ENCODE measurements at places on chromosomes 2 and 18.

DNA sequence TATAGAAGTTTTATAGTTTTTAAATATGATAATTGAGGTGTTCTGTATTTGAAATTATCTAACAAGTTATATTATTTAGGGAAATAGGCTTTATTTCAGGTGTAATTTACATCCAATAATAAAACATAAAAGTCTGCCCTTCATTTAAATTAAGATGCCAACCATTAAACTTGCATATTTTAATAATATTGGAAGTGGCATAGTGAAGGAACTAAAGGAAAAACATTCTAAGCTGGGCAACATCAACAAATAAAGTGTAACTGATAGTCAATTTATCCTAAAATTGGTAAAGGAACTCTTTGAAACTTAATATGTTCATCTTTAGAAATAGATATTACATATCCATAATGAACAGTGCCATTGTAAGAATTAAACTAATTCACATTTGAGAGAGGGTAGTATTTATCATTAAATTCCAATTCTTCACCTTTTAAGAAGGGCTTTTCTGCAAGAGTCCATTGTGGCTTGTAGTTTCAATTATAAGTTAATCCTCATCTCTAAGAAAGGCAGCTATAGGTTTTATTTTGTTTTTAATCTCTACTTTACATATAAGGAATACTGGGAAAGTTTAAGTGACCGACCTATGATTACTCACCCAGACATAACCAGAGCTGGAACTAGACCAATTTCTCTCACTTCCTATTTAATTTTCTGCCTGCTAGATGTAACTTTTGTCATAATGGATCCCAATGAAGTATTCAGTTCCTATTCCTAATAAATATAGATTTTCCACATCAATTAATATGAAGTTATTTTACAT lies 401.6 kb downstream of the XIRP2 start:
- no peak for DNase-seq

GRCh38 chr18:39802648-39803229 lies 2152.3 kb upstream of the PIK3C3 start:
- DNase-seq, result no peak

DNA sequence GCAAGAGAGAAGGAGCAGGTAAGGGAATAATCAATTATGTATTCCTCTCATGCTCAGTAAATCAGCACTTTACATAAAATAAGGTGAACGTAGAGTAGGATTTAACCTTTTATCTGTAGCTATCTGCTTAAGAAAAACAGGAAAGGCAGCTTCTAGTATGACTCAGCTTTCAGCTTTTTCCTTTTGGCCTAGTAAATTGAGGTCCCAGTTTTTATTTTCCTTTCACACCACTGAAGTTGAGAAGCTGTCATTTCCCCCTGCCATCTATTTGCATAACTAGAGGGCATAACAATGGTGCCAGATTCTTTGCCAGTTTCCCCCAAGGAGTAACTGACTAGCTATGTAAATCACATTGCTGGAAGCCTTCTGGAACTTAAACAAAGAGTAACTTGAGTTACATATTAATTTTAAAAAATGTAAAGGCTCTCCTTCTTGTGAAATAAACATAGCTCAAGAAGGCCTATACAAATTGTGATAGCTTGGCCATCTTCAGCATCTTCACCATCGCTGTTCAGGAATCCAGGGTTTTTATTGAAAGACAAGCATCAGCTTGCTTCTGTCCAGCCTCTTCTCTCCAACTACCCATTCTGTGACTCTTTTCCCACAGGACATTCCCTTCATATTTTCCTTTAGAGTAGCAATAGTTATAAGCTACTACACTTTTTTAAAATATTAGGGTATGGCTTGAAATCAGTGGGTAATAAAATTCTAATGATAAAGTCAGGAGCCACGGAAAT lies 97.0 kb downstream of the KYNU start:
- DNase-seq, result no peak

DNA sequence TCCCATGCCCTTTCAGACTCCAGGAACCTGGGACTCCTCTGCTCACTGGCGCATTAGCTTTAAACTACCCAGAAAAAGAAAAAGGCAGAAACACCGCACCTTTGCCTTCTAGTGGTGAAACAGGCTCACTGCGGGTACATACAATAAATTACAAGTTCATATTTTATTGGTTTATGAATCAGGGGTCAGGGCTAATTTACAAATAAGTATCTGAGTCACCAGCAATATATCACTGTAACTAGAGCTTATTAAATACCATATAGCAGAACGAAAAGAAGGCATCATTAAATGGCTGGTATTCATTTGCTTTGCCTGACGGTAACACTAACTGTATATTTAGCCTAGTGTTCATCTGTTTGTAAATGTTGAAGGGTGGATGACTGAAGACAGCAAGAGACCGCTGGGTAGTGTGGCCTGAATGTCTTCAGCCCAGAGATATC lies 26.9 kb upstream of the DTNB start:
- DNase-seq, result no peak

- no peak for DNase-seq
Measured at GRCh38 chr2:128710242-128710641, 391.6 kb upstream of the HS6ST1 start.

- DNase-seq, result no peak
Measured at GRCh38 chr18:8450898-8451665, 158.2 kb upstream of the RAB12 start.

DNA sequence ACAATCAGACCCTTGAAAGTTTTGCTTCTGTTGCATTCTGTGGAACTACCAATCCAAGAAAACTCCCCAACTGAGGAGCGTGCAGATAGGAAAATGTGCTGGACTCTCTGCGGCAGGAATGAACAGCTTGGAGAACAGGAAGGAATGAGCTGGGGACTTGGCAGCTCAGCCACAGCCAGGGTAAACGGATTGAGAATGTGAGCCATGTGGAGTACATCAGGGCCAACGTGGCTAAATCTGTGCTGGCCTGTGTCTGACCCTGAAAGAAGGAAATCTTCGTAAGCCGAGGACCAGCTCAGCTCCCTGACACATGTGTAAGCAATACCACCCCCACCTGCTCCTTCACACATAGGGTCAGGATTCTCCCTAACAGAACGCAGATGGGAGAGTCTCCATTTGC lies 1023.7 kb downstream of the BCL11A start:
- no peak for DNase-seq

- no peak for DNase-seq
Measured at GRCh38 chr2:2683606-2684224, 352.6 kb upstream of the MYT1L start.

DNA sequence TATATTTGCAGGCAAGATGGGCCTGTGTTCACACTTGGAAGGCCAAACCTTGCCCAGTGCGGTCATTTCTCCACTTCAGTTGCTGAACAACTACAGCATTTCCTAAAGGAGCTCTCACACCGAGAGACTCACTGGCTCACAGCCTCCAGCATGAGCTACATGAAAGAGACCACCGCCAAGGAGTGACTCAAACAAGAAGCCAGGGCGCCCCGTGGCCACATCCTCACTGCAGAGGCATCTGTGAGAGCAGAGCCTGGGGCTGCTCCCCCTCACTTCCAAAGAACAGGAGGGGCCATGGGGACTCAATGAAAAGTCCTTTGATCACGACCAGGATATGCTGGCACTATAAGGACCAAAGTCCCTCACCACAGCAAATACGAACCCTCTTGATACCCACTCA lies 50.0 kb downstream of the TMEM163 start:
- no peak for DNase-seq

DNA sequence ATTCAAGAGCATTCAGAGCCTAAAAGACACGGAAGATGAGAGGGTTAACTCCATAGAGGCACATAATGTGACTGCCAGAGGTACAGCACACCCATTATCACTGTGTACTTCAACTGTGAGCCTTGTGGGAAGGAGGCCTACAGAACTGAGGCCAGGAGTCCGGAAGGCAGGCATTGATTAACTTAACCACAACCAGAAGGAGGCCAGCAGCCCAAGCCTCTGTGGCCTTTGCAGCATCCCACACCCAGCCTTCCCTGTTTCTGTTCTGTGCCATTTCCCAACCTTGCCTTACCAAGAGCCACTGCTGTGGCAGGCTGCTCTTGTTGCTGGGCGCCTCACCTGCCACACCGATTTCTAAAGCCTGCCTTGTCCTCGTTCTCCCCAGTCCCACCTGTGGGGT lies 27.2 kb downstream of the SIGLEC15 start:
- no peak for DNase-seq

DNA sequence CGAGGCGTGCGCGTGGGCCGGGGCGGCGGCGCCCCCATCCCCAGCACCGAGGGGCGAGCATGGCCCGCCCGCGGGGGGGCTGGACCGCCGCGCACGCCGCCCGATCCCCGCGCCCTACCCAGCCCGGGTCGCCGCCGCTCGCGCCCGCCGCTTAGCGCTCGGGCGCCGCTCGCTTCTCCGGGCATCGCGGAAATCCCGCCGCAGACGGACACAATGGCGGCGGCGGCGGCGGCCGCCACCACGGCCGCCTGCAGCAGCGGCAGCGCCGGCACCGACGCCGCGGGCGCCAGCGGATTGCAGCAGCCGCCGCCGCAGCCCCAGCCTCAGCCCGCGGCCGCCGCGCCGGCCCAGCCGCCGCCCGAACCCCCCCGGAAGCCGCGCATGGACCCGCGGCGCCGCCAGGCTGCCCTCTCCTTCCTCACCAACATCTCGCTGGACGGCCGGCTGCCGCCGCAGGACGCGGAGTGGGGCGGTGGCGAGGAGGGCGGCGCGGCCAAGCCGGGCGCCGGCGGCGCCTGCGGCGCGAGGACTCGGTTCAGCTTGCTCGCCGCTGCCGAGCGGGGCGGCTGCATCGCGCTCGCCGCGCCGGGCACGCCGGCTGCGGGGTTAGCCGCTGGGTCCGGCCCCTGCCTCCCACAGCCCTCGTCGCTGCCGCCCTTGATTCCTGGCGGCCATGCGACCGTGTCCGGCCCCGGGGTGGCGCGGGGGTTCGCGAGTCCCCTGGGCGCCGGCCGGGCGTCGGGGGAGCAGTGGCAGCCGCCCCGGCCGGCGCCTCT lies 453 bp downstream of the CABLES1 start:
- peak; percentile 39 for DNase-seq

GRCh38 chr18:23498877-23499276 lies 4.4 kb upstream of the RMC1 start:
- peak; percentile 71 for DNase-seq

- DNase-seq, result no peak
Measured at GRCh38 chr18:156514-157230, 1.7 kb upstream of the USP14 start.

DNA sequence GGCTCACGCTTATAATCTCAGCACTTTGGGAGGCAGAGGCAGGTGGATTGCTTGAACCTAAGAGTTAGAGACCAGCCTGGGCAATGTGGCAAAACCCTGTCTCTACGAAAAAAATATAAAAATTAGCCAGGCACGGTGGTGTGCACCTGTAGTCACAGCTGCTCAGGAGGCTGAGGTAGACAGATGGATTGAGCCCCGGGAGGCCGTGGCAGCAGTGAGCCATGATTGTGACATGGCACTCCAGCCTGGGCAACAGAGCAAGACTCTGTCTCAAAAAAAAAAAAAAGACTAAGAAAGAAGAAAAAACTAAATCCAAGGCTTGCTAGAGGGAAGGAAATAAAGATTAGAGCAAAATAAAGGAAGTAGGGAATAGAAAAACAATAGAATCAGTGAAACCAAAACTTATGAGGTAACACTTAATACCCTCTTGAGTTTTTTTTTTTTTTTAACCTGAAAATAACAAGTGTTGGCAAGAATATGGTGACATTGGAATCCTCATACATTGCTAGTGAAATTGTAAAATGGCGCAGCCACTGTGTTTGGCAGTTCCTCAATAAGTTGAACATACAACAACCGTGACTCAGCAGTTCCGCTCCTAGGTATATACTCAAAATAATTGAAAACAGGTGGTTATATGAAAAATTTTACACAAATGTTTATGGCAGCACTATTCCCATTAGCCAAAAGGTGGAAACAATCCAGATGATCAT lies 85.2 kb downstream of the EML4 start:
- DNase-seq, result no peak

DNA sequence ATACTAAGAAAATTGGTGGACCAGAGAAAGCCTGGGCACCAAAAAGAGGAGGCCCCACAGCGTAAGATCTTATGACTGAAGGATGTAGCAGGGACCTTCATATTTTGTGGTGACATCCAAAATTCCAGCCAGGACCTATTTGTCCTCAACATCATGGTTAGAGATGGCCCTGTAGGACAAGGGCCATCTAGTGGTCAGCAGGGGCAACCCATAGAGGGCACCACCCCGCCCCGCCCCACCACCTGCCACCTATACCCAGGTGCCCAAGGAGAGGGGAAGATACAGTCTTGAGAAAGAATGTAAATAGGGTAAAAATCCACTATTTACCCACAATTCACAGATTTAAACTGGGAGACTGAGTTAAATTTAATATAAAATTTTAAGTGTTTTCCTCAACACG lies 59.6 kb upstream of the TMEM163 start:
- DNase-seq, result no peak

- DNase-seq, result no peak
Measured at GRCh38 chr18:60555625-60556024, 183.1 kb upstream of the MC4R start.

GRCh38 chr2:203361495-203361894 lies 33.3 kb downstream of the ABI2 start:
- DNase-seq, result no peak

DNA sequence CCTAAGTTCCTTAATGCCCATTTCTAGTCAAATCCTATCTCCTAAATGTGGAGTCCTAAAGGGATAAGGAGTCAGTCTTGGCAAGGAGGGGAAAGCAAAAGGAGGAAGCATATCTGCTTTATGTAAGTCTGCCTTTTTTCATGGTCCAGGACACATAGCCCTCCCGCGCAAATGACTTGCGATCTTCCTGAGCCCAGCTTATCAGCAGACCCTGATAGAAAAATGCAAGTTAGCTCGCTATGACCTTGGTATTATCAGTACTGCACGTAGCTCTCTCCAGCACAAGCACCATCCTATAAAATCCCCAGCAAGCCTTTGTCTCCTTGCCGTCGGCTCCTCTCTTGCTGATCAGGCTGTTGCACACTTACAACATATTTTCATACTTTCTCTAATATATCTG lies 281.4 kb upstream of the KCNH7 start:
- DNase-seq, result no peak

DNA sequence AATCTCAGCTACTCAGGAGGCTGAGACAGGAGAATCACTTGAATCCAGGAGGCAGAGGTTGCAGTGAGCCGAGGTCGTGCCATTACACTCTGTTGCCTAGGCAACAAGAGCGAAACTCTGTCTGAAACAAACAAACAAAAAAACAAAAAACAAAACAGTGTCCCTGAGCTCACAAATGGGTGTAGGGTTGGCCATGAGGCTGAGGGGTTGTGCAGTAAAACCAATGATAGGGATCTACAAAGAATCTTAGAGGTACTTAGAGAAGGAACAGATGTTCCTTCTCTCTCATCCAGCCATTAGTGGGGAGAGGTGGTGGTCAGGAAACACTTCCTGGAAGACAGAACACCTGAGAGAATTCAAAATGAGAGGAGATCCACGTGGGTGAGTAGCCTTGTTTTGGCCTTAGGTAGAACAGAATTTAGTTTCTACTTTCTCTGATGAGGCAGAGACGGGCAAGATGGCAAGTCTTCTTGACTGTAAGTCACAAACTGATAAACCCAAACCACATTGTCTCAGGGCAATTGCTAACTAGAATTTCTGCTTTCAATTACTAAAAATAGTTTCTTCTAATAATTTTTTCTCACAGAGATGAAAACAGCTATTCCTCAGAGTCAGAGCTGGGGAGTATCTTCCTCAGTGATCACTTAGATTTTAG lies 61.5 kb upstream of the PPM1B start:
- DNase-seq, result no peak

GRCh38 chr2:66577321-66578053 lies 142.6 kb downstream of the MEIS1 start:
- no peak for DNase-seq

GRCh38 chr2:82803307-82803706 lies 1655.8 kb downstream of the SUCLG1 start:
- DNase-seq, result no peak

GRCh38 chr2:237765875-237766274 lies 32.7 kb upstream of the RBM44 start:
- DNase-seq, result no peak

All from liver (tissue), 10 donors.